BJ (cell line): ENCODE measurements at places on chromosomes 12 and 14.

GRCh38 chr12:49059299-49060171 lies 1.1 kb downstream of the KMT2D start:
- DNase-seq, result no peak

- DNase-seq, result no peak
Measured at GRCh38 chr14:73684627-73685026, 29.6 kb downstream of the PNMA1 start.

- no peak for DNase-seq
Measured at GRCh38 chr12:52156757-52157565, 34.9 kb downstream of the KRT80 start.

DNA sequence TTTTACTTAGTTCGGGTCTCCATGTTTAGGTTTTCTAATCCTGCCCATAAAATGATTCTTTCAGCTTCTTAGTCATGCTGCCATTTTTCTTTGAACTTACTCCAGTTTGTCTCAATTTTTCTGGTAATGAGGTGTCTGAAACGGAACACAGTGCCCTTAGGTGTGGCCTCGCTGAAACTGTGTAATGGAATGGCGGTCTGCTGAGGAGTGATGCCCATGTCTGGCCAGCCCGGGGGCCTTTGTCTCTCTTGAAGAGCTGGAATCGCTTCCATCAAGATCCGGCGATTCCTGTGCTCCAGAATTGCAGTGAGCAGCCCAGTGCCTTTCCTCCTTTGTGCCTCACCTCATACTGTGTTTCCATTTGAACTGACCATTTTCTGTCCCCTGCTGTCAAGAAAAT lies 112.5 kb downstream of the FBXL14 start:
- no peak for DNase-seq

GRCh38 chr12:62995097-62995496 lies 60.1 kb upstream of the PPM1H start:
- DNase-seq, result no peak

DNA sequence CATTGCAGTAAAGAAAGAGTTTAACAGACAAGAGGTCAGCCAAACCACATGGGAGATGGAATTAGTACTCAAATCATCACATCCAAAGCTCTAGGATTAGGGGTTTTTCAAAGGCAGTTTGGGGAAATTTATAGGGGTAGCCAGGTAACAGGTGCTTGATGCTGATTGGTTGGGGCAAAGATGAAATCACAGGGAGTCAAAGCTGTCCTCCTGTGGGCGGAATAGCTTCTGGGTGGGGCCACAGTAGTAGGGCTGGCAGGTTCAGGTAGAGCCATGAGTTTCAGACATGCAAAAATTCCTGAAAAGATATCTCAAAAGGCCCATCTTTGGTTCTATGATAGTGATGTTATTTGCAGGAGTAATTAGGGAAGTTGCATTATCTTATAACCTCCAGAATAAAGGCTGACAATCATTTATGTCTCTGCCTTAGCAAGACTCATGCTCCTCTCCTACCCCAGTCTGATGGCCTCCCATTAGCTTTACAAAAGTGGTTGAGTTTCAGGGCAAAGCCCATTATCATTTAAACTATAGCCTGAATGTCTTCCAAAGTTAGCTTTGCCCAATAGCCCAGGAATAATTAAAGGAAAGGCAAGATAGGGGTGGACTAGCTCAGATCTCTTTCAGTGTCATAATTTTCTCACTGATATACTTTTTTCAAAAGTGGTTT lies 42.1 kb upstream of the CNTN1 start:
- DNase-seq, result no peak

- DNase-seq, result no peak
Measured at GRCh38 chr12:91651728-91652127, 469.1 kb upstream of the DCN start.

DNA sequence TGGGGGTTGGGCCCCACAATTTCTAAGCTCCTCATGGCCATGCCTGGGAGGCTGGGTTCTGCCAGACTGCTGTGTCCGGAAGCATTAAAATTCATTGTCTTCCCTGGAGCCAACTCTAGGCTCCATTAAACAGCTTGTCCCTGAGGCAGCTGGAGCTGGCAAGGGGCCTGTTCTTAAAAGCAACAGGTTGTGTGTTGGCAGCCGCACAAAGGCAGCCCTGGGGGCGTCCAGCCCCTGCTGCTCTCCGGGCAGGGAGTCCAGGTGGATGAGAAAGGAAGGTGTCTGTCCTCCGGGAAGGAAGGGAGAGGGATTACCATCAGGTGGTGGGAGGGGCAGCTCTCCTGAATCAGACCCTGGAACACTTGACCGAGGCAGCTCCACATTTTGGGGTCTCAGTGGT lies 98.9 kb downstream of the CHST11 start:
- no peak for DNase-seq
